ENCODE measurements at places on chromosomes 2 and 18.

GRCh38 chr2:120536141-120536540 is 190.2 kb downstream of the INHBB start:
- DNase-seq = no peak

DNA sequence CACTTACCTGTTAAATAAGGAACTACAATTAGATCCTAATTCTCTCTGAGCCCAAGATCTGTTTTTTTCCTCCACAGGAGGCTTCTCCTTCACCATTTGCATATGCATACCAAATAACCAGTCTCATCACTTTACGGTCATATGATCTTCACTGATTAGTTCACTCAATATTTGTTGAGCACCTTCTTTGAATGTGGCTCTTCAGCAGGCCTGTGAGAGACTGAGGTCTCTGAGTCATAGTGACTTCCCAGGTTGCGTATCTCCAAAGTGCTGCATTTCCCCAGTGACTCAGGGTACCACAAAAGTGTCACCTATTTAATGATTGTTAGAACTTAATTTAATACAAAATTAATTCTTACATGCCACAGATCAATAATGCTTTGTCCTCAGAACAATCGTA is 108.8 kb upstream of the TRIB2 start:
- DNase-seq = peak; percentile 37

- DNase-seq = no peak
These were observed 39.5 kb downstream of the ATP9B start for GRCh38 chr18:79108549-79109215.

DNA sequence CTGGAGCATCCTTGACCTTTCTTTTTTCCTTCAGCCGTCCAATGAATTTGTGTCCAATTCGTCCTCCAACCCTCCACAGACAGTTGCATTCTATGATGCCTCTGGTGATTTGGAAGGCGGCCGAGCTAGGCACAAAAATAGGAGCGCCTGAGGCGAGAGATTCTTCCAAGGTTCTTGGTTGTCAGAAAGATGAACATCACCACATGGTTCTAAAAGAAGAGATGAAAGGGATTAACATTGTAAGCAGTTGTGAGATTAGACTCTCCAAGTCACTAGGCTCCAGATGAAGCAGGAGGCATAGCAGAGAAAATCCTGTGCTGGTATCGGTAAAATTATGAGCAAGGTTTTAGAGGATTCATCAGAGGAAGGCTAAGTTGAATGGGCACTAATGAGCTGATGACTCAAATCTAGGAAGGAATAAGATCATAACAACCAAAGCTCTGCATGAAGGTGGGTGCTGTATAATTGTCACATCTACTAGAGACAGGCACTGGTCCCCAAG is 75.4 kb upstream of the MAP4K3 start:
- DNase-seq = no peak

- DNase-seq = no peak
These were observed 159.5 kb downstream of the COL6A3 start for GRCh38 chr2:237254369-237254861.

DNA sequence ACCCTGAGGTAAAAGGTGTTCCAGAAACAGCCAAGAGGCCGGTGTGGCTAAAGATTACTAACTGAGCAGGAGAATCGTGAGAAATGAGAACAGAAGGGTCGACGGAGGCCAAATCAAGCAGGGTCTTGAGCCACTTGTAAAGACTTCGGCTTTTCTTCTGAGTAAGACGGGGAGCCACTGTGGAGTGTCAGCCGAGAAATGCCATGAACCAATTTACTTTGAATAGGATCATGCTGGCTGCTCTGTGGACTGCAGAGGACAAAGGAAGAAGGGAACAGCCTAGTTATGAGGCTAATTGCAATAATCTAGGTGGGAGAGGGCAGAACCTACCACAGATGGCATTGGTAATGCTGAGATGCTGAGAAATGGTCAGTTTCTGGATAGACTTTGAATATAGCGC is 16.8 kb downstream of the VIT start:
- no peak for DNase-seq

- DNase-seq = no peak
These were observed 289.8 kb downstream of the RAD51AP2 start for GRCh38 chr2:17228461-17228860.

- no peak for DNase-seq
These were observed 490.7 kb downstream of the EIPR1 start for GRCh38 chr2:2886922-2887321.

DNA sequence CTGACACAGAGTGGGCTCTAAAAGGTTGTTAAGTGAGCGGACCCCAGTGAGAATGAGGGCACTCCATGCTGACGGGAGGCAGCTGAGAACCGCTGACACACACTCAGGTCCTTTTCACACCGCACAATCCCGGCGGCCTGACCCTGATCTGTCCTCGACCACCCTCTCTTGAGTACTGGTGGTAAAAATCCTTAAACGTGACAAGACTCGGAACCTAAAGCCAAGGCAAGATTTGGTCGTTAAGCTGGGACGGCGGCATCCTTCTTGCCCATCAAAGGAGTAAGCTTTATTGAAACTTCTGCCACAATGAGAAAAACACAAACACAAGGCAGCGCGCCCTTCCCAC is 569 bp downstream of the TMX3 start:
- DNase-seq = no peak

DNA sequence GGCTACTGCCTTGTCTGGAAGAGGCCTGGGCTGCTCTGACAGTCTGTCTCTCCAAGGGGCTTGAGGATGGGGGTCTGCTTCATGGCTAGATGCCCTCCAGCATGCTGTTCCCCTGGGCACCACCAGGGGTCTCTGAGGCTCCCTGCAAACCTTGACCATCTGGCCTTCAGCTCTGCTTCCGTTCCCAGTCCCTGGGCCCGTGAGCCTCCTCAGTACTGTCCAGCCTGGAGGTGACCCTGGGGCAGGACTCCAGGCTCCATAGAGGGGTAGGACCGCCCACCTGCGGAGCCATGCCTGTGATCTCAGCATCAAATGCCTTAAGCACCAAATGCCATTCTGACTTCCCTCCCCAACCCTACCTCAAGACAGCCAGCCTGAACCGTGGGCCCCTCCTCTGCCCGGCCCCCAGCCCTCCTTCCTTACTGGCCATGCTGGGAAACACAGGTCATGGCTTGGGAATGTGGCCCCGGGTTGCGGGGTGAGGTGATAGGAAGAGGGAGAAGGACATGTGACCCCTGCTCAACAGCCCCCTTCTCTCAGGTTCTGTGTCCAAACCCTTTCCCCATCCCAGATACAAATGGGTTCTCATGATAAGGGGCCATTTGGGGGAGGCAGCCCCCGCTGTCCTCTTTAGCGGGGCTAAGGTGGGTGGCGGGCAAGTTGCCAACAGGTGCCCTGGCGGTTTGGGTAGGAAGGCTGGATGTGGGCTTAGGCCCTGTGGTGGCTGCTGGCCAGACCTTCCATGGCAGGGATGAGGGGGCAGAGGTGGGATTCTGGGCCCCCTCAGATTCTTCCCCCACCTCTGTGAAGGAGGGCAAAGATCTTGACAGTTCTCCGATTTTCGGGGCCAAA is 25.0 kb downstream of the SPEG start:
- DNase-seq = peak; percentile 23

- no peak for DNase-seq
These were observed 23.5 kb upstream of the L3MBTL4 start for GRCh38 chr18:6437937-6438818.

- no peak for DNase-seq
These were observed 12.1 kb downstream of the TFPI start for GRCh38 chr2:187542123-187542522.

DNA sequence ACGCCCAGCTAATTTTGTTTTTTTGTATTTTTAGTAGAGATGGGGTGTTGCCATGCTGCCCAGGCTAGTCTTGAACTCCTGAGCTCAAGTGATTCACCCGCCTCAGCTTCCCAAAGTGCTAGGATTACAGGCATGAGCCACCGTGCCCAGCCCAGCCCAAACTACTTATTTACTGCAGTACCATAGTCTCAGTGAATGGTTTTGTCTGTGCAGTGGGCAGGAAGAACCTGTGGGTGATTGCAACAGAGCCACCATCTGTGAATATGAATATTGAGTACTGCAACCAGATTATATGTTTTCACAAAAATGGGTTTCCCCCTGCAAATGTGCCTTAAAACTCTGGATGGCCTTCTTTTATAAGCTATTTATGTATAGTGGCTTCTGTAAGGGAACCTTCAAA is 9.1 kb downstream of the MPPE1 start:
- DNase-seq = no peak

DNA sequence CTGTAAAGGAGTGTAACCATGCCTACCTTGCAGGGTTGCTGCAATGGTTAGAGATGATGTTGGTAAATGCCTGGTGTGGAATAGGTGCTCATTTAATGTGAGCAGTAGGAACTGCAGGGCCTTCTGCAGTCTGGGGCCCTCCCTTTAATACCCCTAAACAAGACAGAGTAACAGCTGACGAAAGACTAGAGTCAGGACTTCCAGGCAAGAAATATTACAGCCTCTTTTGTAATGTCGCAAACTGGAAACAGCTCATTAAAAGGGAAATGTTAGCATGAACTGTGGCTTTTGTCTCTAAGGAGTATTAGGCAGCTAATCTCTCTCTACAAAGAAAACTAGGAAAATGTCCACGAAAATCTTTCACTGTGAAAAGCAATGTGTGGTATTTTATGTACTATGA is 26.0 kb downstream of the MARCO start:
- no peak for DNase-seq

GRCh38 chr2:65919550-65920188 is 487.3 kb upstream of the SPRED2 start:
- no peak for DNase-seq

DNA sequence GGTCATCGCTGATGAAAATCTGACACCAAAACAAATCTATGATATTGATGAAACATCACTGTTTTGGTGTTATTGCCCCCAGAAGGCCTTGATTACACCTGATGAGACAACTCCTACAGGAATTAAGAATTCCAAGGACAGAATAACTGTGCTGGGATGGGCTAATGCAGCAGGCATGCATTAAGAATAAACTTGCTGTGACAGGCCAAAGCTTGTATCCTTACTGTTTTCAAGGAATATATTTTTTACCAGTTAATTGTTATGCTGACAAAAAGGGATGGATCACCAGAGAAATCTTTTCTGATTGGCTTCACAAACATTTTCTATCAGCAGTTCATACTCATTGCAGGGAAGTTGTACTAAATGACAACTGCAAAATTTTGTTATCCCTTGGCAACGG is 278.2 kb downstream of the IKZF2 start:
- no peak for DNase-seq

GRCh38 chr2:237967463-237967951 is 693 bp downstream of the UBE2F start:
- no peak for DNase-seq

DNA sequence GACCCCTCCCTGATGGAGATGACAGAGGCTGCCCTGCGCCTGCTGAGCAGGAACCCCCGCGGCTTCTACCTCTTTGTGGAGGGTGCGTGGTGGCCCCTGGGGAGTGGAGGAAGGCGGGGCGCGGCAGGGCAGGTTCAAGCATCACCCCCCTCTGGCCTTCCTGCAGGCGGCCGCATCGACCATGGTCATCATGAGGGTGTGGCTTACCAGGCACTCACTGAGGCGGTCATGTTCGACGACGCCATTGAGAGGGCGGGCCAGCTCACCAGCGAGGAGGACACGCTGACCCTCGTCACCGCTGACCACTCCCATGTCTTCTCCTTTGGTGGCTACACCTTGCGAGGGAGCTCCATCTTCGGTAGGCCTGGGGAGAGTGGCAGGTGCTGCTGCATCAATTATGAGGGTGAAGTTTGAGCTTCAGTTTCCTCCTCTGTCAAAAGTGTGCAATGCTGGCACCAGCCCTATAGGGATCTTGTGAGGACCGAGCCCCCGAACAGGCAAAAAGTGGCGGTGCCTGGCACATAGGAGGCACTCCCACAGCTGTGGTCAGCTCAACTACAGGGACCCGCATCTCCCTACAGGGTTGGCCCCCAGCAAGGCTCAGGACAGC is 2.2 kb downstream of the ALPI start:
- DNase-seq = no peak

GRCh38 chr2:50711714-50712113 is 320.2 kb downstream of the NRXN1 start:
- no peak for DNase-seq

DNA sequence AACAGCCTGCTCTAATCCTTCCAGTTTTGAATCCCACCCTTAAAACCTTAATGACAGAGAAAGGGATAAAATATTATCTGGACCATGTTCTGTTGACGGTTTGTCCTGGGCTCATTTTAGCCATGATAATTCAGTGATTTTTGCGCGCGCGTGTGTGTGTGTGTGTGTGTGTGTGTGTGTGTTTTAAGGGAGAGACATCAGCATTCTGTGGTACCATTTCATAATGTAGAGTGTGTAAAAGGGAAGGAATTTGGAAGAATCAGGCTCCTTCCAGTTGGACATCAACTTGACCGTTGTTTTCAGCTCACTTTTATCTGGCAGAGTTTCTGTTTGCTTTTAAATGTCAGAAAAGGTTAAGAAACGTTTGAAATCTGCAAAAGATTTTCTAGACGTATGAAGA is 535.5 kb downstream of the TNS1 start:
- DNase-seq = no peak

DNA sequence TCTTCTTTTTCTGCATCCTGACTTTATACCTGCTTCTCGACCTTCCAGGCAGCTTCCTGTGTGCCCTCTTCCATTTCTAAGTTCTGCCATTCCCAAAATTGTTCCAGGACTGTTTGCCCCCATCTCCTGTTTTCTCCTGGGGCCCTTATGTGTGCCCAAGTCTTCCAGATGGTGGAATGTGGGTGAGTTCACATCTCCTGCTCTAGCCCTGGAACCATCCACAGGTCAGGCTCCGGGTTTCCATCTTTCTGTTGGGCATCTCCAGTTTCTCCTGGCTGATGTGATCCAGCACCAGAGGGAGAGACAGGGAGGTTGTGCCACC is 25.8 kb downstream of the TOGARAM2 start:
- no peak for DNase-seq

GRCh38 chr2:173386738-173387065 is 32.0 kb downstream of the CDCA7 start:
- DNase-seq = no peak

DNA sequence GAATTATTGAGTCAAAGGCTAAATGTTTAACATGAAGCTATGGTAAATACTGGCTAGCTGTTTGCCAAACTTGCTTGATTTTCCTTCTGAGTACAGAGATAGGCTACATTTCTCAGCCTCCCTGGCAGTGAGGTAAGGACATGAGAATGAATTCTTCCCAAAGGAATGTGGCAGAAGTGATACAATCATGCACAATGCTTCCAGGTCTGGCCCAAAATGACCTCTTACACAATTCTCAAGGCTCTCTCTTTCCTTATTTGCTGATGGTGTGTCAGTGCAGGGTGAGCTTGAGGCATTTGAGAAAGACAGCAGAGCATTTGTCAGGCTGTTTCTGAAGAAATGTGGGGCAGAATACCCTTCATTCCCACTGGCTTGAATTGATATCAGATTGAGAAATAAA is 95.6 kb upstream of the NABP1 start:
- no peak for DNase-seq

DNA sequence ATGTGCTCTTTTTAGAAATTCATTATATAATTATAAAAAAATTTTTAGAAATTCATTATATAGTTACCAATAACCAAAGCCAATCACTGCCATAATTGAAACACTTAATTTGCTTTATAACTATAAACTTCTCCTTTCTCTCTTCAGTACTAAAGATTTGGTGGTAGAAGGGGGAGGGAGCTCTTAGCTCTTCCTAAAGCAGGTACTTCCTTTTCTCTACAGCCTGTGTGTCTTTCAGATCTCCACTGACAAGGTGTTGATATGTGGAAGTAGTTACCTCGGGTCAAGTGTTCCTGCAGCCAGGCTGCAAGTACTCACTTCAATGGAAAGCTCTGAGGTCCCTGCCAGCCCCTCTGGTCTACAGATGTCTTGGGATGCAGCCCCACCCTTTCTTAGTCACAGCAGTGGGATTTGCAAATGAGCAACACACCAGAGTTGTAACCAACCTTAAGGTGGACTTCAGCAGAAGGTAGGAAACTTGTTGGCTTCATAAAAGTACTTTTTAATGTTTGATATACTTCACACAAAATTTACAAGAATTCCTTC is 690.0 kb downstream of the ARHGAP15 start:
- no peak for DNase-seq
